ENCODE measurements at places on chromosomes 7 and 10.

DNA sequence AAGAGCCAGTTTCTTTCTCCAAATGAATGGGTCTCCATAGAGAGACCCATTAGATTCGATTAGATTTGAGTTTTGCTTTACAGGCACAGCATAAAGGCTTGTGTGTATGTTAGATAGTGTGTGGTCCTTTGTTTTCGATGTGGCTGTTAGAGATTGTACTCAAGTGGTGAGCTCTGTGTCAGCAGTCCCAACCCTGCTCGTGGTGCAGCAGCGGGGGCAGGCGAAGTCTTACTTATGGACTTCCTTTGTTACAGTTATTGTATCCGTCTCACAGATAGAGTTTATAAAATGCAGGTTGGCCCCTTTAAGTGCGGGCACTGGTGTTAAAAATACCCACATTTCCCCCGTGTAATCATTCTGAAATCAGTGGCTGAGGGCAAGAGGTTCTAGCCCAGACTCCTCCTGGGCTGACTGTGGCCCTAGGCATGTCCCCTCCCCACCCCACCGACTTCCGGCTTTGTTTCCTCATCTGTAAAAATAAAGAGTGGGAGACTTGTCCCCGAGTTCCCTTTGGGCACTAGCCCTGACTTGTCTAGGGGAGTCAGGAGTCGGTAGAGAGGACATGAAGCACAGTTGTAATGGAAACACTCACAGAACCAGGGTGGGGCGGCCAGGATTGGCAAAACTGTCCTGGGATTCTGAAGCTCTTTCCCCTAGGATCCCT lies 28.6 kb downstream of the MTURN start:
- no peak for ATAC-seq

- no peak for ATAC-seq
Measured at GRCh38 chr7:30162622-30163124, 27.9 kb downstream of the MTURN start.

- no peak for ATAC-seq
Measured at GRCh38 chr10:7302392-7302906, 108.4 kb downstream of the SFMBT2 start.

DNA sequence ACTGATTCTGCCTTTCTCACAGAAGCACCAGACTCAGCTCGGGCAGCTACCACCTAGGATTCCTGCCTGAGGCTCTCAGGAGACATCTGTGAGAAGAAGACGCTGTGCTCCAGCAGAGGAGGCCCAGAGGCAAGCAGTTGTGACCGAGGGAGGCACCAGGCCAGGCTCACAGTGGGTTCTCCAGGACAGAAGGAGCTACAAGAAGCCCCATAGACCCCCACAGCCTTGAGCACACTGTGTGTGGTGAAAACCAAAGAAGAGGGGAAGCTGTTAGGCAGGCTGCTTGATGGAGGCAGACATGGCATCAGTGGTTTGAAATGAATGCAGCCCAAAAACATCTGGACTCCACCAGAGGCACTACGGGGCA lies 198.8 kb downstream of the GRID1 start:
- no peak for ATAC-seq

DNA sequence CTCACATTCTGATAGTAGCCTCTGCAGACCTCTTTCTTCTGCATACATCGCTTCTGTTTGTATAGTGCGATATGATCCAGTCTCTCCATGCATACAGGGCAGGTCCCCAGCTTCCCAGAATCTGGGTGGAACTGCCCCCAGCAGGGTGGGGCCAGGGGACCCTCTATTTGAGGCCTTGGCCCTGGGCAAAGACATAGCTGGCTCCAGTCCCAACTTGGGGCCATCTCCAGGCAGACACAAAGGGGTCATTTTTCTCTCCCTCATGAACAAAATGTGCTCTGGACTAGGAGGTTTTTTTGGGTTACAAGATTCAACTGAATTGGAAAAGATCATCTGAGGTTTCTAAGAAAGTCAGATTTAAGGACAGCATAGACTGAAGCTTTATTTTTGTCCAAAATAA lies 21.1 kb upstream of the HSPA12A start:
- no peak for ATAC-seq

GRCh38 chr10:101834341-101834740 lies 9.3 kb downstream of the KCNIP2 start:
- no peak for ATAC-seq

- no peak for ATAC-seq
Measured at GRCh38 chr10:26215935-26216584, 514 bp upstream of the GAD2 start.

- ATAC-seq, result peak; percentile 94
Measured at GRCh38 chr7:155918720-155919390, 106.6 kb upstream of the SHH start.

DNA sequence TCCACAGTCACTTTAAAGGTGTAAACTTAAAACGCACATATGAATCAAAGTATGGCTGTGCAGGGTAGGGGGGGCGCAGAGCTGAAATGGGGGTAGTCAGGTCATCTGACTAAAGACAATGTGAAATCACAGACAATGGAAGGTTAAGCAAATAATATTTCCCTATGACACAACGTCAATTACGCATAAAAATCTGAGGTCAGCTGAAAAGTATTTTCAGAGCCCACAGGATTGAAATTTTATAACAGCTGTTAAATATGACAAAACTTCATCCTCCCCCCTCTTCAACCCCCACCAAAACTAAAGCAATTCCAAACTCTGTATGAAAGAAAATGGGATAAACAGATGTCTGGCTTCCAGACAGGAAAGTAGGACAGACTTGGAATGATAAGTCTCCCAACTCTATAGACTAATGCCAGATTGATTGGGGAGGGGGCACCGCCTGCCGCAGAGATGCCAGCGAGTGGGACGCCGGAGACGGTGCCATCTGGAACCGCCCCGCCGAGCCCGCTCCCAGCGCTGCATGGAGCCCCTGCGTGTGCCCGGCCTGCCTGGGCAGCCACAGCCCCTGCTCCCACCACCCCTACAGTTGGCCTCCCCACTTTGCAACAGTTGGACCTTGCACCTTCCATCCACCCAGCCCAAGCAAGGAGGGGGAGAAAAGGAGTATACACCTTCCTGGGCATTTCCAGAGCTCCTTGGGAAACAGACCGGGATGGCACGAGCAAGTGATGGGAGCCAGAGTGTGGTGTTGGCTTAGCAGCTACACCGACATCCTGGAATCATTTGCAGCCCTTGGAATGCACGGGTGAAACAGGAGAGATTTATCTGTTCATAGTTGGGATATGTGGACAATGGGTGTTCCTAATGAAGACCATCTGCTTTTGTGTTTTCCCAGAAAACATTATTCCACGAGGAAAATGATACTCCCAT lies 10.7 kb downstream of the EBF3 start:
- no peak for ATAC-seq

- ATAC-seq, result no peak
Measured at GRCh38 chr7:82286096-82286797, 157.3 kb downstream of the CACNA2D1 start.

- ATAC-seq, result no peak
Measured at GRCh38 chr7:29612596-29612995, 49.0 kb downstream of the PRR15 start.

Measured in esophagus mucosa (tissue), 1 donor.